ENCODE measurements at places on chromosomes 3 and 15.

DNA sequence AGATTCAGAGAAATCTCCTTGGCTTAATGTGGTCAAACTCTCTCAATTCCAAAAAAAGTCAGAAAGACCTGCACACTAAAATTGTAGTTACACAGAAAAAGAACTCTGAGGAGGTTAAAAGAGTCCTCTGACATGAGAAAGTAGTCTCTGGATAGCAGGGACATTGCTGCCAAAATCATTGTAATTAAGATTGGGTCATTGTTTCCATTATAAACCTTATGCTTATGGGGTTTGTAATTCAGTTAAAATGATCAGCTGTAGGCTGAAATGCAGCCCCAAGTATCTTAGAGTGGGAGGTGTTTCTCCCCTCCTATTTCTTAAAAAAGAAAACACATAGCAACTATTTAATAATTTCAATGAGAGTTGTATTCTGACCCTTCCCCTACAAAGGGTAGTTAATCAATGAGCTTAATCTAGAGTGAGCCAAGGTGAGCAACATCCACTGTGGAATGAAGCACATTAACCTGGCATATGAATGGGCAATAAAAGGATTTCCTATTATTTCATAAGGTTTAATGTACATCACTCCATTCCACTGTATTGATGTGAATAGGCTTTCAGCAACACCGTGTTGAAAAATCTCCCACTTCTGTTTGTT is 406.9 kb downstream of the TIGIT start:
- no peak for DNase-seq

GRCh38 chr3:142875583-142876207 is 13.2 kb downstream of the PCOLCE2 start:
- no peak for DNase-seq

GRCh38 chr15:89686522-89686921 is 4.0 kb downstream of the PEX11A start:
- no peak for DNase-seq

DNA sequence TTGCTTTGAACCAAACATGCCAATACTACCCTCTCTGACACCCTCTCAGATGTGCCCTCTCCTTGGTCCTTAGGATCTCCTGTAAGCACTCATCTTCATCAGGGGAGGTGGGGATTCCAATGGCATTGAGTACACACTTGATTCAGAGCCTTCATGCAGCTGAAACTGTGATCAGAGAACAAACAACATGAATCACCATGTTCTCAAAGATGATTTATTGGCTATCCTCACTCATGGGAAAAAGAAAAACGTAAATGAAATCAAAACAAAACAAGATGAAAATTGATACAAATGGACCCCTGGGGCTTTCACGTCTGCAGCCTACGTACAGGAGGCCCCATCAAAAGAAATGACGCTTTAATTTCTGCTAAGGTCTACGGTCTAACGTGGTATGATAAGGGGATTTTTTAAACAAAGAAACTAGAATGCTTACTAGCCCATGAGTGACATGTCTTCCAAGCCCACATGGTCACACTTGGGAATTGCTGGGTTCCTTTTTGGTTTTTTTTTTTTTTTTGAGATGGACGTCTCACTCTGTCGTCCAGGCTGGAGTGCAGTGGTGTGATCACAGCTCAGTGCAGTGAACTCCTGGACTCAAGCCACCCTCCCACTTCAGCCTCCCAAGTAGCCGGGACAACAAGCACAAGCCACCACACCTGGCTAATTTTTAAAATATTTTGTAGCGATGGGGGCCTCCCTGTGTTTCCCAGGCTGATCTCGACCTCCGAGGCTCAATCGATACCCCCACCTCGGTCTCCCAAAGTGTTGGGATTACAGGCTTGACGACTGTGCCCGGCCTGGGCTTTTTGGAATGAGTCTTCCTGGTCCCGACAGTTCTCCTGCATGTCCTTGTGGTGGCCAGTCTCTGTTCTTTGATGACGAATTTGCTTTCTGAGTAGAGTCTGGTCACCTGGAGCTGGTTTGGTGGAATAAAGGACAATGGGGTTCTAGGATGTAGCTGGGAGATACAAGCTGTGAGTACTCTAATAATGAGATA is 202.6 kb downstream of the XXYLT1 start:
- DNase-seq = no peak
